ENCODE measurements at places on chromosomes 12 and 14. TPM values are rescaled to one million over a fixed set of nuclear protein-coding genes. Genes with fewer than 3 reads are reported as not detected.

Gene TAS2R30
- 0.74 TPM for total RNA-seq

Gene IFNG
- 0.33 TPM for total RNA-seq

DNA sequence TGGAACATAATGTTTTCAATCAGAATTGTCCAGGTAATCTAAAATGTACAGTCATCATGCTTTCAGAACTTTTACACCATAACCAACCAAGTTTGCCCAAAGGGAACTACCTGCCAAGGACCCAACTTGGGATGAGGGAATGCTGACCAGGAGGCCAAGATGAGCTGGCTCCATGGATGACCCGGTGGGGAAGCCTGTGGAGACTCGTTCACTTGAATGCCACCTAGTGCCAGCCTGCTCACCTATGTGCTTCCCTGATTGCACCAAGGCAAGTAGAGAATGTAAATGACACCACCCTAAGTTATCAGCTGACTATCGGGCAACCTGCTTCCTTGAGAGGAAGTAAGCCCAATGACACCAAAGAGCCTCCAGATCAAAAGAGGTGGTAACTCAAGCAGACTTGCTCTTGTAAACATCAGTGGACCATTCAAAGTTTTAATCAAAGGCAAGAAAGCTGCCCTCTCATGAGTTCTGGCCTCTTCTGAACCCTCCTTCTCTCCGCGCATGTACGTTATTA is 137.3 kb downstream of the TTC7B start:
- no peaks in the 10 kb centered on the region for H3K27me3 ChIP-seq
- H3K36me3 ChIP-seq, result no peaks in the 10 kb centered on the region
- no peak overlapping the region for H3K27ac ChIP-seq
- no peak for DNase-seq
- H3K4me3 ChIP-seq, result no peak overlapping the region

- peaks cover 3% of the 10 kb centered on the region for H3K36me3 ChIP-seq
- H3K27me3 ChIP-seq, result no peaks in the 10 kb centered on the region
- no peak overlapping the region for H3K27ac ChIP-seq
- DNase-seq, result no peak
- no peaks in the 10 kb centered on the region for H3K4me1 ChIP-seq
These were observed 10.5 kb downstream of the COCH start for GRCh38 chr14:30884901-30885300.

DNA sequence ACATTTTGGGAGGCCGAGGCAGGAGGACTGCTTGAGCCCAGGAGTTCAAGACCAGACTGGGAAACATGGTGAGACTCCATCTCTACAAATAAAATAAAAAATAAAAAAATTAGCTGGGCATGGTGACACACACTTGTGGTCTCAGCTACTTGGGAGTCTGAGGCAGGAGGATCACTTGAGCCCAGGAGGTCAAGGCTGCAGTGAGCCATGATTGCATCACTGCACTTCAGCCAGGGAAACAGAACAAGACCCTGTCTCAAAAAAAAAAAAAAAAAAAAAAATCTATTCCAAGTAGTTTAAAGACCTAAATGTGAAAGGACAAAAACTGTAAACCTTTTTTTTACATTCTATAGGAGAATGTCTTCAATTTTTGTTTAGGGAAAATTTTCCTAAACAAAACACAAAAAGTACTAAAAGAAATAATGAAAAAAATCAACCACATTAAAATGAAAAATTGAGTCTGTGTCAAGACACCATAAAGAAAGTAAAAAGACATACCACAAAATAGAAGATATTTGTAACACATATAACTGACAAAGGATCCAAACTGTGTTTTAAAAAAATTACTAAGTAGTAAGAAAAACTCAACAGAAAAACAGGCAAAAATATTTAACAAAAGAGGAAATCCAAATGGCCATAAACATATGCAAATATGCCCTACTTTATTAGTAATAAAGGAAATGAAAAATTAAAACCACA is 17.0 kb downstream of the TMEM116 start:
- H3K27ac ChIP-seq, result no peak overlapping the region
- no peaks in the 10 kb centered on the region for H3K4me1 ChIP-seq
- no peak for DNase-seq
- H3K36me3 ChIP-seq, result no peaks in the 10 kb centered on the region

DNA sequence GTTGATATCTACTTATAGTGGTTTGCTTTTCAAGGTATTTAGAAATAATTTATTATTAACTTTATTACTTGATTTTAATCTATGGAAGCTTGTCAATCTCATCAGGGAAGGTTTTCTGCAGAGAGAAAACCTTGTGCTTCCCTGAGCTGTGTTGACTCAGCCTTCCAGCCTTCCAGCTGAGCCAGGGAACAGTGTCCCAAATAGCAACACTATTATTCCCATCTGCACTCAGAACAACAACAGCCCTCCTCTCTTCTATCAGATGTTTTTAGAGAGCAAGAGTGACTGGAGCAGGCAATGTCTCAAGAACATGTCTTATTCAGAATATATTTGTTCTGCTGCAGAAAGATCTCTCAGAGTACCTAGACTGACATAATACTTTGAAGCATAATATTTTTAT is 389.9 kb upstream of the GARIN6 start:
- DNase-seq, result no peak
- H3K27ac ChIP-seq, result no peak overlapping the region
- no peaks in the 10 kb centered on the region for H3K4me1 ChIP-seq
- H3K27me3 ChIP-seq, result no peaks in the 10 kb centered on the region

GRCh38 chr14:69313176-69313575 is 53.2 kb downstream of the GALNT16 start:
- no peaks in the 10 kb centered on the region for H3K4me1 ChIP-seq
- H3K4me3 ChIP-seq, result no peak overlapping the region
- no peaks in the 10 kb centered on the region for H3K36me3 ChIP-seq
- H3K27ac ChIP-seq, result no peak overlapping the region
- peaks cover 2% of the 10 kb centered on the region for H3K27me3 ChIP-seq
- no peak for DNase-seq

DNA sequence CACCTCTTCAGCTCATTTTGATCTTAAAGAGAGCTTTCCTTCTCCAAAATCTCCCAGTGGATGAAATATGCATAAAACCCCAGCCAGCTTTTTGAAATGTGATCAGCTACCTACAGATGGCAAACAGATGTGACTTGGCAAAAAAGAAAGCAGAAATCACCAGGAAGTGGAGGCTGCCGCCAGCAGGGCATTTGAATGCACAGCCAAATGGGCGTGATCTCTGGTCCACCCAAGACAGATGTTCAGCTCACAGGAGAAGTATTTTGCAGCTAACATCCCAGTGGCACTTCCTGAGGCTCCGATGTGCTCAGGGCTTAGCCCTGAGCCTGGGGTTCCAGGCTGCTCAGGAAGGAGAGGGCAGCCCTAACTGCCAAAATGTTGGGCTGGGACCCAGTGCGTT is 78.3 kb downstream of the LGMN start:
- no peak overlapping the region for H3K27ac ChIP-seq
- H3K4me3 ChIP-seq, result no peak overlapping the region
- no peaks in the 10 kb centered on the region for H3K36me3 ChIP-seq
- H3K4me1 ChIP-seq, result no peaks in the 10 kb centered on the region

GRCh38 chr12:117854339-117855012 is 114.3 kb downstream of the KSR2 start:
- H3K27ac ChIP-seq, result no peak overlapping the region
- no peak for DNase-seq
- H3K27me3 ChIP-seq, result no peaks in the 10 kb centered on the region
- H3K36me3 ChIP-seq, result no peaks in the 10 kb centered on the region
- H3K4me1 ChIP-seq, result no peaks in the 10 kb centered on the region

DNA sequence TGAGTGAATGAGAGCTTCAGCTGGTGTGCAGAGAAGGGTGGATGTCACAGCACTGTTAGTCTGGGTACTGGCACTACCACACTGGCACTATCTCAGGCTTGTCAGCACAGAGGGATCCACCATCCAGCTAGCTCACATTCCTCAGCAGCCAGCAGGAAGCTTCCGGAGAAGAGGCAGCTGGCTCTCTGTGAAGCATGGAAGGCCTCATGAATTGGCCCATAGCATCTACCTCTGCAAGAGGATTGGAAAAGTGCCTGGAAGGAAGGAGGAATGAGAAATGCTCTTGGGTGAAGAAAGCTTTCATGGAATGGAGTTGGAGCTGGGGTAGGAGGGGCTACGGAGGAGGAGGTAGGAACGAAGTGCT is 9.9 kb downstream of the KRT83 start:
- H3K27me3 ChIP-seq, result no peaks in the 10 kb centered on the region
- no peak overlapping the region for H3K27ac ChIP-seq
- no peak overlapping the region for H3K4me3 ChIP-seq
- no peaks in the 10 kb centered on the region for H3K36me3 ChIP-seq

- no peak overlapping the region for H3K27ac ChIP-seq
- DNase-seq, result no peak
- no peaks in the 10 kb centered on the region for H3K27me3 ChIP-seq
- H3K4me1 ChIP-seq, result no peaks in the 10 kb centered on the region
These were observed 337.2 kb downstream of the RPS29 start for GRCh38 chr14:49249022-49249421.

DNA sequence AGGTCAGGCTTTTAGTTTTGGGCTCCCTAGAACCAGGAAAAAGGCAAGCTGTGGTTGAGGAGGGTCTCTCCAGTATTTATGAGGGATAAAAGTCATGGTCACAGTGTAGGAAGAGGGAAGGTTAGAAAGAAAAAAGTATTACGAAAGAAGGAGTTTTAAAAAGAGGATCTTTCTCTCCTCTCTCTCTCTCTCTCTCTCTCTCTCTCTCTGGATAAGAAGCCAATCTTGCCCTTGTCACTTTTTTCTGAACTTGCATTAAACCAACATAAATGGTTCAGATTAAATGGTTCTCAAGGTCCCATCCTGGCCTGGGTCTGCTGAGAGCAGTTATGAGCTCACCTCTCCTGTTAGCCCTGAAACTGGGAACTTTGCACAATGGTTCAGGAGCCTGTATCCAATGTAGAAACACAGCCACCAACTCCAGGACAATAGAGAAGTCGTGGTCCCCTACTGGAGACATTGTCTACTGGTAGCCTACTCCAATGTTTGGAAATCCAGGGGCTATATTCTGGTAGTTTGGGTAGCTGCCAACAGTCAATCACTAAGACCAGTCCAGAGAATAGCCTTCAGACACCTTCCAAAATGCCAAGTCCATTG is 131.9 kb downstream of the DAD1 start:
- no peak for DNase-seq
- H3K27ac ChIP-seq, result no peak overlapping the region
- H3K4me3 ChIP-seq, result no peak overlapping the region
- no peaks in the 10 kb centered on the region for H3K36me3 ChIP-seq
- H3K27me3 ChIP-seq, result peaks cover 5% of the 10 kb centered on the region
- no peaks in the 10 kb centered on the region for H3K4me1 ChIP-seq
